CD8-positive, alpha-beta memory T cell (primary cell): ENCODE measurements at places on chromosomes 6 and 20. TPM values are rescaled to one million over a fixed set of nuclear protein-coding genes. Genes with fewer than 3 reads are reported as not detected.

Gene CST2
- total RNA-seq: not detected

Gene BNIP5
- not detected for total RNA-seq

Gene LINC00237
- not detected for total RNA-seq

Gene CCN6
- total RNA-seq: not detected

Gene TCF15
- total RNA-seq: not detected

Gene UBD
- 2.6 TPM for total RNA-seq

Gene HLA-DQA2
- total RNA-seq: 1.2 TPM

Gene PPP1R16B
- total RNA-seq: 167 TPM

Gene BANF2
- total RNA-seq: not detected

Gene KCNK16
- not detected for total RNA-seq

Gene SLC22A16
- not detected for total RNA-seq
